Activated T-helper 17 cell treated with anti-CD3 and anti-CD28 coated beads, Interleukin-2, amount 50 U/mL, for 72 hours (primary cell): ENCODE measurements at places on chromosomes 6 and 20. TPM values are rescaled to one million over a fixed set of nuclear protein-coding genes. Genes with fewer than 3 reads are reported as not detected.

Gene KCNB1
- not detected for total RNA-seq

- peak; percentile 71 for ATAC-seq
Observed at GRCh38 chr20:41692479-41693135, 74.4 kb upstream of the CHD6 start.

DNA sequence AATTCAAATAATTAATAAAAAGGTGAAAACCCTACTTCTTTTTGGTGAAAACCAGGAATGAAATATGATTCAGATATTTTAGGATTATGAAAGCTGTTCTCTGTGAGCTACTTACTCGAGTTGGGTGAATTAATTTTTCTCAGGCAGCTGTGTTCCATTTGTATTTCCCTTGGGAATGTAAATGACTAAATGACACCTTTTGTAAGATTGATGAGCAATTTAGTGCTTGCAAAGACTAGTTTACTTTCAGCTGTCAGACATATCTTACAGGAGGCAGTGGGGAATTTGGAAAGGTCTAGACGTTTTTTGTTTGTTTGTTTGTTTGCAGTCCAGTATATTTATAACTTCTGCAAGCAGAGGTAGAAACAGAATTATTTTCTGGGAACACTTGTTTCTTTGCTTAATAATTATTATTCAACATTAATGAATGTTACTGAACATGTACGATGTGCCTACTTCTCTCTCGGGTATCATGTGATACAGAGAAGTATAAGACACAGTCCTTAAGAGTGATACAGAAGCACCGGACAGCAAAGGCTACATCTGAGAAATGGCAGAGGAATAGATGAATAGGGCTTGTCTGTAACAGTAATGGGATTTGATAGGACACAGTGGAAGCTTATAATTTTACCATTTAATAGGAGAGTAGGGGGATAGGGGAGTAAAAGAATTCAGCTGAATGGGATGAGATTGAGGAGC lies 91.3 kb downstream of the AKAP7 start:
- ATAC-seq, result no peak

Gene KIAA0408
- total RNA-seq, result 13.8 TPM

GRCh38 chr6:113920663-113921267 lies 50.2 kb downstream of the HDAC2 start:
- ATAC-seq, result no peak

DNA sequence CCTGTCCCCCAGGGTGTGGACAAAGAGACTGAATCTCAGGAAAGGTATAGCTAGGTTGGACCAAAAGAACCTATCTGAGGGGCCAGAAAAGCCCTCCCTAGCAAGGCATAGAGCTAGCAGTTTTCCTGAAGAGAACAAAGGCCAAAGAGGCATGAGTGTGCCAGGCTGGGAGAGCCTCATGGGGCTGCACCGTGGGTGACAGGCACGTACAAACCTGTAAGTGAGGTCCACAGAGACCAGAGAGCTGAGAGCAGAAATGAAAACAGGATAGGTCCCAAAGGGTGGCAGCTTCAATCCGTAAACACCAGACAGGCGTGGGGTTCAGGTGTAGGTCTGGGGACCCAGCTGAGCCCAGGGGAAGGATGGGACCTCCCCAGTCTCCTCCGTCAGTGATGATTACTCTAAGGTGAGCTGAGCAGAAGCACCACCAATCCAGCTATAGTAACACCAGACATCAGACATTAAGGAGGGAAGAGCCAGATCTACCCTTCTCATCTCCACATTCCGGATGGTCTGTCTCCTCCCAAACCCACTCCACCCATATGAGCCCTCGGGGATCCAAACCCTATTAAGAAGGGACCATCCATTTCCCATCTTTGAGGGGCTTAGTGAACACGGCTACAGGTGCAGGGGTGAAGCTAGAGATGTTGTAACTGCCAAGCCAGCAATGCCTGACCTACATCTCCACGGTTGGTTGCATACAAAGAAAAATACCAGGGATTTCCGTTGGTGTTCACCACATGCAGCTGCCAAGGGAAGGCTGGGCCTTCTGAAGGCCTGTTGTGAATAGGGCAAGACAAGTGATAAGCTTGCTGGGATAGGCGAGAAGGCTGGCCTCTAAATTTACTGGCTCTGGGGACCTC lies 38.3 kb downstream of the BCL2L1 start:
- peak; percentile 60 for ATAC-seq

DNA sequence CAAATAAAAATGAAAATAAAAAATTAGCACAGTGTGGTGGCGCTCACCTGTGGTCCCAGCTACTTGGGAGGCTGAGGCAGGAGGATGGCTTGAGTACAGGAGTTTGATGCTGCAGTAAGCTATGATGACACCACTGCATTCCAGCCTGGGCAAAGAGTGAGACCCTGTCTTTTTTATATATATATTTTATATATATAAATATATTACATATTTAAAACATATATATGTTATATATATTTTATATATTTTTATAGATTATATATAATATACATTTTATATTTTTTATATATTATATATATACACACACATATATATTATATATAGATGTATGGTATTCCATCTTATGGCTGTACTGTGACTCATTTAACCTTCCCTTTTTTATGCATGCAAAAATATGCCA lies 87.6 kb upstream of the PMEPA1 start:
- no peak for ATAC-seq
